Stimulated activated CD4-positive, alpha-beta T cell treated with anti-CD3 and anti-CD28 coated beads, Interleukin-4, amount 100 ng/mL, for 1 hour (primary cell): ENCODE measurements at places on chromosomes 11 and 22.

- no peak for DNase-seq
Observed at GRCh38 chr11:99271527-99271926, 250.8 kb downstream of the CNTN5 start.

DNA sequence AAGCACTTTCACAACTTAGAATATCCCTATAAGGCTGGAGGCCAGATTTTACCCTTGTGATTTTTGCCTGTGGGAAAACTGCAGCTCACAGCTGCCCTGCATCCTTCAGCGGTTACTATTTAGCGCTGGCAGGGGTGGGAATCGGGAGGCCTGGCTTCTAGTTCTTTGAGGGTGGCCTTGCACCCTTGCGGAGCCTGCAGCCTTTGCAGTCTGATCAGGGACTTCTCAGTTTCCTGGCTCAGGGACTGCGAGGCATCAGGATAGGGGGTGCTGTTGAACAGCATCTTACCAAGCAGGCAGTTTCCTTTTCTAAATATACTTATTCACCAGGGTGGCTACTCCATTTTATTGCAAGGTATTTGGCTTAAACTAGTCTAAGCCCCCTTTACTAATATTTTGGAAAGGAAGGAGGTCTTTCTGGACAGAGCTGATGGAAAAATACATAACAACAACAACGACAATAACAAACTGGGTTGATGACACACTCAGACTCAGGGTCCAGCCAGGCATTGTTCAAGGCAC lies 2.9 kb upstream of the APOA1 start:
- no peak for DNase-seq

- DNase-seq: no peak
Observed at GRCh38 chr22:23622634-23623033, 9.5 kb downstream of the DRICH1 start.

GRCh38 chr11:109838026-109838425 lies 255.2 kb upstream of the ZC3H12C start:
- DNase-seq: no peak

DNA sequence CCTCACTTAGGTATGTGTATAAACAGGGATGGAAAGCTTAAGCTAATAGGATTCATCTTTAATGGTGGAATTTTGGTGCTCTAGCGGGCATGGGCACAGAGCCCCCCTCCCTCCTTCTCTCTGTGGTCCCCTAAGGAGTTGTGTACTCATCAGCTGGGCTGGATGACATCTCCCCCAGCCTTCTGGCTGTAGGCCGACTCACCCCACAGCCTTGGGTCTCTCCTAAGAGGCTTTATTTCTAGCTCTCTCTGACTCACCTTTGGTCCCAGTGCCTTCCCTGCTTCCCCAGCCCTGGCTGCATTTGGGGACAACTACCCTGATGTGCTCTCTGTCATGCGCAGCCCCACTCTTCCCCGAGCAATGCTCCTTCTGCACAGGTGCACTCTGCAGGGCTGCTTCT lies 26.9 kb downstream of the SLC6A5 start:
- no peak for DNase-seq

DNA sequence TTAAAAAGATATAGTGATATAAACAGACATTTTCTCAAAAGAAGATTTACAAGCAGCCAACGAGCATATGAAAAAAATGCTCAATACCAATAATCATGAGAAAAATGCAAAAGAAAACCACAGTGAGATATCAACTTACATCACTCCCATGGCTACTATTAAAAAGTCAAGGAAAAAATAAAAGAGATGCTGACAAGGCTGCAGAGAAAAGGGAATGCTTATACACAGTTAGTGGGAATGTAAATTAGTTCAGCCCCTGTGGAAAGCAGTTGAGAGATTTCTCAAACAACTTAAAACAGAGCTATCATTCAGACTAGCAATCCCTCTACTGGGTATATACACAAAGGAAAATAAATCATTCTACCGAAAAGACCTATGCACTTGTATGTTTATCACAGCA lies 97.1 kb upstream of the CARD18 start:
- no peak for DNase-seq

DNA sequence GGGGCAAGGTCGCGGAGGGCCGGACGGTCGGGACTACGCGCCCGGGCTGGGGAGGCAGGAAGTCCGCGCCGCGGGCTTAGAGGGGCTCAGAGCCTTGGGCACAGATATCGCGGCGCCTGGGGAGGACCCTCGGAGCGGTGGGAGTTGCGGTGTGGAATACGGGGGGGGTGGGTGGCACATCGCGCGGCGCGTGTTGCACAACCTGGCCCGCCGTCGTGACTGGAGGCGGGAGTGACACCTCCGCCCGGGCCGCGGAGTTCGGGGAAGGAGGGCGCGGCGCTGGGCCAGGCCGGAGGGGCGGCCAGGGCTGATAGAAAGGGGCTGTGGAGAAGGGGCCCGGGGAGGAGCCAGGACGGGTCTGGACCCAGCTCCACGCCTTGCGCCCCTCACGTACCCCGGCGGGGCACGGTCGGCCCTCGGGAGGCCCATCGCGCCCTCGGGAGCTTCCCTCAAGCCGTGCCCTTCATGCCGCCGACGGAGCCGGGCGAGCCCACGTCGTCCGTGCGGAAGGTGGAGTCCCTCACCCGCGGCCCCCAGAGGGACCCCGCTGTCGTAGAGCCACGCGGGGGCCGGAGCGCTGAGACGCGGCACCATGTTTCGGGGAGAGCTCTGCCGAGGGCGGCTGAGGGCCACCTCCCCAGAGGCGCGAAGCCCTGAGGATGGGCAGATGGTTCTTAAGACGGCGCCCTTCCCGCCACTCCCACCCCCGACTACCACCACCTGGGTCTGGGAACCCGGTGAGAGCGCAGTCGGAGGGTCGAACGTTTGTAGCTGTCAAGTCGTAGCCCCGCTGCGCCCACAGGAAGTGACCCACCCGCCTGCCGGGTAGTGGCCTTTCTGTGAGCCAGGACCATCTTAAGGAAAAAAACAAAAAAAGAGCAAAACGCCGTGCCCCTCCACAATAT lies 729 bp downstream of the IL17RA start:
- DNase-seq: peak; percentile 48

- no peak for DNase-seq
Observed at GRCh38 chr22:24977370-24978221, 25.1 kb downstream of the KIAA1671 start.

GRCh38 chr11:31844351-31844750 lies 33.2 kb upstream of the PAX6 start:
- no peak for DNase-seq

DNA sequence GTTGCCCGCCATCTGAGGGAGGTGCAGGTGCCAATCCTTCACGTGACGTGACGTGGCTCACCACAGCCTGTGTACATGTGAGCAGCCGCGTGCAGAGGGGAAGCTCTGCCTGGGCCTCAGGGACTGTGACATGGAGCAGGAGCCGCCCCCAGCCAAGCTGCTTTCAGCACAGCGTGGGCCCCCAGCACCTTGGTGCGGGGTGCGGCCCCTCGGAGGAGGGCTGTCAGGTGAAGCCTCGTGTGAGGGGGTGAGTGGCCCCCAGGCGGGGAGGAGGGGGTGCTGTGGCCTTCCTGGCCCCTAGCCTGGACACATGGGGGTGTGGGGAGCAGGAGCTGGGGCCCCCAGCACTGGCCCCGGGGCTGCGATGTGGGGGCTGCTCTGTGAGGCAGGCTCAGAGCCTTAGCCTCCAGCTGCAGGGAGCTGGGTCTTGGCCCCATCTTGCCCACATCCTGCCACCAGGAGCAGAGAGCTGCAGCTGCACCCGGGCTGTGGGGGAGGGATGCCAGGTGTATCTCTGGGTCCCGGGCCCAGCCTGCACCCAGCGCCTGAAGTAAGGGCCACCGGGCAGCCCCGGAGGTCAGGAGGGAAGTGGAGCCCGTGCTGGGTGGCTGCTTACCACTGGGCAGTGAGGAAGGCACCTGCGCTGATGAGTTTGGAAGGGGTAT lies at the start of gene ADORA2A:
ADORA2A (plus strand) TSS at position 100 of the 665 bp plus-strand sequence. CDS start 5,806 bp downstream, outside the sequence.
- DNase-seq: peak; percentile 83

- DNase-seq: no peak
Observed at GRCh38 chr22:46994265-46994664, 231.8 kb downstream of the TBC1D22A start.

- DNase-seq: no peak
Observed at GRCh38 chr22:17897426-17897825, 123.2 kb upstream of the BID start.

GRCh38 chr22:47686594-47687345 lies 924.3 kb downstream of the TBC1D22A start:
- DNase-seq: no peak

GRCh38 chr11:74522776-74523175 lies 29.3 kb upstream of the LIPT2 start:
- no peak for DNase-seq

DNA sequence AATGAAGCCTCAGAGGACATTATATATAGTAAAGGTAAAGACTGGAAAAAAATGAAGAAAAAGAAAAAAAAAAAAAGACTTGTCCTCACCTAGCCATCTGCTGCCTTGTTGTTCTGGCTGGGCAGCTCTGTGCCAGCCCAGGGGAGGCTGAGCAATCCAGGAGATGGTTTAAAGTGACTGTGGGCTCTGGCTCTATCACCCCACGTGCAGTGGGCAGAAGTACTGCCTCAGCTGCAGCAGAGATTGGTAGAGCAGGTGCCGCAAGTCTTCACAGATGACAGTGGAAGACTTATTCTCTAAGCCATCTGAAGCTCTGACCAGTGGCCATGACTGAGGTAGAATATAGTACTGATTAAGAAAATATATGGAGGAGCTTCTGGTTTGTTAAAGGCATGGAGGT lies 62.2 kb downstream of the SGSM3 start:
- no peak for DNase-seq

DNA sequence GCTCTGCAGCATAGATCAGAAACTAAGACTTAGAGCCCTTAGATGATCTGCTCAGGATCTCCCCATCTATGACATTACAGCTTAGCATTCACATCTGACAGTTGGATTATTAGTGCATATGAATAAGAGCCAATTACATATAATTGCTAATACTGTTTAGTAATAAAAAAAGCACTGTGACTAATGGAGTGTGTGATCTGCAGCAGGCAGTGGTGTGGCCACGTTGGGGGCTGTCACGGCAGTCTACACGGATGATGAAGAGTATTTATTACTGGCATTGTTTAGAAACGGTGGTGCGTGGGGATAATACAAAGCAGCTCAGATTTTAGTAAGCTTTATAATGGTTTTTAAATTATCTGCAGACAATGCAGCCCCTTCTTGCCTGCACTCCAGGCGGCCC lies 93.5 kb upstream of the TIMP3 start:
- no peak for DNase-seq

DNA sequence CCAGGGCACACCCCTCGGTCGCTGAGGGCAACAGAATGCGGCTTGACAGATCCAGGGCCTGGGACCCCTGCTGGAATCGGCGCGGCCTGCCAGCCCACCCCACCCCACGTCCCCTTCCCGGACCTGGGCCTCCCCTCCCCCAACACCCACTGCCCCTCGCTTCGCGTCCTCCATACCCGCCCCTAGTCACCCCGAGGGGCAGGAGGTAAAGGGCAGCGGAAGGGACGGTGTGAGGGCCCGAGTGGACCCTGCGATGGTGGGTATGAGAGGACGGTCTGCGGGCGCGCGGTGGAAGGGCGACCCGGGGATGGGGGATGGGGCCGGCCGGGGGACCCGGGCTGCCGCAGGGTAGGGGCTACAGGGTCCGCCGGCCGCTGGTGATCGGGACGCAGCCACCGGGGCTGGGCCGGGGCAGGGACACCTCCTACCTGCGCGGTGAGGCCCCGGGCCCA lies 311 bp downstream of the APBB1 start:
- peak; percentile 23 for DNase-seq

GRCh38 chr11:124535552-124536232 lies 7.8 kb downstream of the OR8B12 start:
- no peak for DNase-seq

- DNase-seq: no peak
Observed at GRCh38 chr22:41813726-41814410, 13.4 kb downstream of the CCDC134 start.

DNA sequence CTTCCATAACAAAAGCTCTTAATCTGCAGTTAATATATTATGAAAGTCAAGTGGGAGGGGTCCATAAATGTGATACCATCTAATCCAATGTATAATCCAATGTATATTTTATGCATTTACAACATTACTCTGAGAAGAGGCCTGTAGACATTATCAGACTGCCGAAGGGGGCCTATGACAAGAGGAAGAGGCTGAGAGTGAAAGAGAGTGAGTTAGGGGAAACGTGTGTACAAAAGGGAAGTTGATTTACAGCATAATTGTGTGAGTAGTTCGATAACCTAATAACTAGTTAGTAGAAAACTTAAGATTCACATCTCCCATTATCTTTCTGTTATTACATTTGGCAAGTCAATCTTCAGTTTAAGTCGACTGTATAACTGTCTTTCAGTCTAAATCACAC lies 86.6 kb downstream of the DDX10 start:
- no peak for DNase-seq

DNA sequence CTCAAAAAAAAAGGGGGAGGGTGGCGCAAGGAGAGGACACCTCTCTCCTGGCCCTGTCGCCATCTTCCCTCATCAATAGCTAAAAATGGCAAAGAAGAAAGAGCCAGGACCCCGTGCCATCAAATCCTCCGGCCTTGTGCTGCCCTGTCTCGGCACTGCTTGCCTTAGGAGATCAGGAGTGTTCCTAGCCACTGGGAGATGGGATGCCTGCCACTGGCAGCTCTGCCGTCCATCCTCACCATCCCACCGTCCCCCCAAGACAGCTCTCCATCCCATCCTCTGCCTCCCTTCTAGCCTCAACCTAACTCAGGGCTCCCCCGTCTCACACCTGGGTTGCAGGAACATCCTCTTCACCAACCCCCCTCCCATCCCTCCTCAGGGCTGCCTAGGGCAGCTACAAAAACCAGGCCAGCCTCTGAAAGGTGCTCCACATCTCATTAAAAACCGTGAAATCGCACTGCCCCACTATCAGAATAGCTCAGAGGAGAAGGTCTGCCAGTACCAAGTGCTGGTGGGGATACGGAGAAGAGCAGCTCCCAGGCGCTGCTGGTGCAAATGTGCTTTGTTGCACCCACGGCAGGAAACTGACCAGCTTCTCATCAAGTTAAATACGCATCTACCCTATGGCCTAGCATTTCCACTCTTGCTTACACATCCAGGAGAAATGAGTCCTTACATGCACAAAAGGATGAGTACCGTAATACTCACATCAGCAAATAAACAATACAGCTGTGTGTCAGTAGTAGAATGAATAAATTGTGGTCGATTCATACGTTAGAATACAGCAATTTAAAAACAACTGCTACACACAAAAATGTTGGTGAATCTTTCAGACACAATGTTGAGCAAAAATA lies 31.7 kb upstream of the GCAT start:
- DNase-seq: no peak
